Activated CD8-positive, alpha-beta T cell treated with anti-CD3 and anti-CD28 coated beads for 36 hours (primary cell): ENCODE measurements at places on chromosomes 6 and 20.

- DNase-seq, result peak; percentile 14
Measured at GRCh38 chr20:58538752-58539151, 23.6 kb upstream of the APCDD1L start.

DNA sequence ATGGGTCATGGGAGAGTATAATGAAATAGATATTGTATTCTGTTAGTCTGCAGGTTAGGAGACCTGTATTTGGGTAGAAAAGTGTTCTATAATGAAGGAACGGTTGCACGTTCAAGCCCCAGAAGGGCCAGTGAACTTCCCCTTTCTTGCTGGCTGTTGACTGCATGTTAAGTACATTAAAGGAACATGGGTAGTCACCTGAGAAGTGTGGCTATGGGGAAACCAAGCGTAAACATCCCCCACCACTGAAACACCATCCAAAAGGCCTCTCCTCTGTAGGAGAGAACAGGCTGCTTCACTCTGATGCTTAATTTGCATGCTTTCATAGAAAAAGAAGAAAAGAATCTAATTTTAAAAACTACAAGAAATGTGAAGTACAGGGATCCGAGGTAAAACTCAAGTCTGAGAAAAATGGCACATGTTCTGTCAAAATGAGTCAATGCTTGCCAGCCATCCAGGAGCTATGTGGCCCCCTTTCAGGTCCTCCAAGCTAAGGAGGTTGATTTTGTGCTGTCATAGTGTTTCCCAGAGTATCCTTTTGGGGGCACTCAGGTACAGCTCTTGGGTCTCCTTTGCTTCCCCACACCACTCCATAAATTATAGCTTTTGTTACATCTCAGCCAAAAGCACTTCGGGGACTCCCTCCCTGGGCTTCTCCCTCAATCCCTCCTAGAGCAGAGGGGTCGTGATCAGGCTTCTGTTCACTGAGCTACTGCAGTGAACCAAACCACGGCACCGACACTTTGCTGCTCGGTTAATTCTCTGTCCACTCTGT is 283.7 kb upstream of the AGPAT4 start:
- no peak for DNase-seq

DNA sequence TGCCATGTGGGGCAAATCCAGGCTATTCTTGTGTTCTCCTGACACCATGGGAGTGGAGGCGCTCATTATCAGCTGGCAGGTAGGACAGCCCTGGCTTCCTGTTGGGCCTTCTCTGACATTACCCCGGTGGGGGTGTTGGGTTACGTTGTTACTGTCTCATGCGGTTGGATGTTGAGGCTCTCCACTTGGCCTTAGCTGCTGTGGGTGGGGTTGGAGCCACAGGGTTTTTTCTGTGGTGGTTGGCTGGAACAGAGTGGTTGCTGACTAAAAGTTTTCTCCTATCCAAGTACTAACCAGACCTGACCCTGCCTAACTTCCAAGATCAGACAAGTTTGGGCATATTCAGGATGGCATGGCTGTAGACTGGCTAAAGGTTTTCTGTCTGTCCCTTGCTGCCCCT is 20.2 kb downstream of the RIPK1 start:
- peak; percentile 29 for DNase-seq

DNA sequence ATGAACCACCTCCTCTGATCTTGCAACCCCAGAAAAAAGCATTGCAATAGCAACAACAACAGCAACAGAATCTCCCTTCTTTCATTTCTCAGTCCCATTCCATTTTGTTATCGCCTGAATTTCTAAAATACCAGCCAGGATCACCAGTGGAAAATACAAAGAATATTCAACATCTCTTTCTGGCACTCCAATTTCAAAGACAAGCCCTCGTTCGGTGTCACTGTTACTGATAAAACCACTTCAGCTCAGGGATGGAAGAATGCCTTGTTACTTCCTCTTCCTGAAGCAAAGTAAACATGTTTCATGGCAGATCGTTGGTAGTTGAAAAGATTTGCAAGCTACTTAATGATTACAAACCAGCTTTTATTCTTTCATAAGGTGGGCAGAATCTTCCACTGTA is 94.0 kb upstream of the SPTLC3 start:
- DNase-seq, result no peak

GRCh38 chr6:27679964-27680694 is 207.2 kb upstream of the ZNF184 start:
- no peak for DNase-seq
